ENCODE measurements at places on chromosomes 2 and 18. TPM values are rescaled to one million over a fixed set of nuclear protein-coding genes. Genes with fewer than 3 reads are reported as not detected.
A peak's percentile ranks its signal among the peaks of the same experiment; 100 is the strongest.

GRCh38 chr2:148338541-148338940 is 306.0 kb upstream of the EPC2 start:
- DNase-seq, result no peak

GRCh38 chr2:158774681-158775080 is 20.4 kb upstream of the DAPL1 start:
- DNase-seq, result no peak

The FN1 gene
- 230 TPM for total RNA-seq

- no peak for DNase-seq
These were observed 157.6 kb downstream of the RDH14 start for GRCh38 chr2:18402831-18403230.

The IL36A gene
- not detected for total RNA-seq

DNA sequence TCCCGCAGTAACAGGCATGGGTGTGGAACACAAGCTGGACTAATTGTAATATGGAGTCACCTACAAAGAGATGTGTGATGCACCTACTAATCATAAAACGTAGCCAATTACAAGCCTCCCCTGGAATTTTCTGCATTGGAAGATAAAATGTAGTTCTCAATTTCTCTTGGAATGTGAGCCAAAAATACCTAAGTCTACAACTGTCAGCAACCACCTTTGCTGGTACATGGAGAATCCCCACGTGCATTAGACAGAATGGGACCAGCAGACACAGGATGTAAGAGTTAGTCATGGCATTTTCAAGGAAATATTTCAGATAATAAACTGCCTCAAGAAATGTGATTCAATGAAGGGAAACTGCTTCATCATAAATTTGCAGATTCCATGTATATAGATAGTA is 85.6 kb upstream of the DCC start:
- DNase-seq, result no peak

DNA sequence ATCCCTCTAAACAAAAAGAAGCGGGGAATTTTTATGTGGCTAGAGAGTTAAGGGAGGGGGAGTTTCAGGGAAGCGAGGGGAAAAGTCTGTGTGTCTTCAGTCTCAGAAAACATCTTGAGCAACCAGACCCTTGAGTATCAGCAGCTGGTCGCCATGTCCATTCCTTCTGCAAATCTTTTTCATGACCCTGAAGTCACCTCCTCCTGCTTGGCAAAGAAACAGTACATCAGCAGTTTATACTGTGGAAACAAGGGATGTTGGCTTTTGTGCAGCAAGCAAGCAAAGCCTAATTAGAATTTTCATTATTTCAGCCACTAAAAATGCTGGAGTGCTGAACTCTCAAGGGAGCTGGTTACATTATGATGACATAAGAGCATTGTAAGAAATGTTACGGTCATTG is 187.4 kb upstream of the SLC8A1 start:
- peak; percentile 8 for DNase-seq

DNA sequence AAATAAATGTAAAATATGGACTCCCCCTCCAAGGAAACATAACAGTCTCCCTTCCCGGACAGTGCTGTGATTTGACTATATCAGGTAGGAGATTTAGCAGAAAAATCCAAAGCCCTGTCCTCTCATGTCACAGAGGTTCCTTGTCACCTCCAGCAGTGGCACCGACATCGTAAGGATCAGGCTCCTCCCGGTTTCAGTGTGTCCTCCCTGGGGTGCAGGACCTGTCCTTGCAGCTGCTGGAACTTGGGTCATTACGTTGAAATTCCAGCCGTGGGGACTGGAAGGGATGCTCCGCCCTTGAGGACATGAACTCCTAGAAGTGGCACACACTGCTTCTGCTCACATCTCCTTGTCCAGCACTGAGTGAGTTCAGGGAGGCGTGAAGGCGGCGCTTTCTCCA is 101.1 kb upstream of the ODC1 start:
- DNase-seq, result no peak

GRCh38 chr2:127599211-127599610 is 46.7 kb upstream of the GPR17 start:
- DNase-seq, result no peak

DNA sequence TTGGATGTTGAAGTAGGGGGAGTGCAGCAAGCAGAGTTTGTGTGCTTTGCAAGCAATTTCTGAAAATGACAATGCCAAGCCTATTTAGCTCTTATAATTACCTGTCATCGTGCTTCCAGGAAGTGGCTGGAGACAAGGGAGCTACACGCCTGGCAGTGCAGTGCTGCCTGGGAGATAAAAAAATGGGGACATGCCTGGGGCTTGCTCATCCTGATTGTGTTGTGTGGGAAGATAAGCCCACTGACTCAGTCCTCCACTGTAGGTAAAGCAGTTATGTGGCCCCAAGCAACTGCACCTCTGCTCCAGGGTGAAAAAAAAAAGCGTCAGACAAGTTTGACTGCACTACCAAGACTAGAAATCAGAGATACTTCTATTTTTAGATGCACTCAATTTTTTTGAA is 396.9 kb upstream of the NXPH2 start:
- no peak for DNase-seq

DNA sequence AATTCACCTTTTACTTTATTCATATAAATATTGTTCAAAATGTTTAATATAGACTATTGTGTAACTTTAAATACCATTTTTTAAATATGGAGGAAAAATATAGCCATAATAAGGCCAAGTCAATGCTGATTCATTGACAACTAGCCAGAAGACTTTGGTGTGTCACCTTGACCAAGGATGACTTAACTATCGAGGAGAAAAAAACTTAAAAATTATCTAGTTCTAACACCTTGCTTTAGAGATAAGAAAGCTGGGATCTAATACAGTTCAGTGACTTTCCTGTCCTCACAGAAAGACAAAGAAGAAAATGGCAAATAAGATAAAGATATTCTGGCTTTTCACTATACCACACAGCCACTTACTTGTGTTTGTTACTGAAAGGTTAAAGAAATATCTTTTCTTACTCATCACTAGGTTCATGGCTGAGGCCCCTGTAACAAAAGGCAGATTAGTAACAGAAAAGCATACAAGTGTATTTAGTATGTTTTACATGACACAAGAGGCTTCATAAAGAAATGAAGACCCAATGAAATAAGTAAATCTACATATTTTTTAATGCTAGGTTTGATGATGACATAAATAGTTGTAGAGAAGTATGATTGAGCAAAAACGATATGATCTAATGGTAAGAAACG is 65.9 kb upstream of the LRRTM1 start:
- no peak for DNase-seq

- DNase-seq, result no peak
These were observed 130.7 kb downstream of the UBE2E3 start for GRCh38 chr2:181111059-181111458.

GRCh38 chr2:195390686-195391321 is 266.2 kb upstream of the SLC39A10 start:
- no peak for DNase-seq

DNA sequence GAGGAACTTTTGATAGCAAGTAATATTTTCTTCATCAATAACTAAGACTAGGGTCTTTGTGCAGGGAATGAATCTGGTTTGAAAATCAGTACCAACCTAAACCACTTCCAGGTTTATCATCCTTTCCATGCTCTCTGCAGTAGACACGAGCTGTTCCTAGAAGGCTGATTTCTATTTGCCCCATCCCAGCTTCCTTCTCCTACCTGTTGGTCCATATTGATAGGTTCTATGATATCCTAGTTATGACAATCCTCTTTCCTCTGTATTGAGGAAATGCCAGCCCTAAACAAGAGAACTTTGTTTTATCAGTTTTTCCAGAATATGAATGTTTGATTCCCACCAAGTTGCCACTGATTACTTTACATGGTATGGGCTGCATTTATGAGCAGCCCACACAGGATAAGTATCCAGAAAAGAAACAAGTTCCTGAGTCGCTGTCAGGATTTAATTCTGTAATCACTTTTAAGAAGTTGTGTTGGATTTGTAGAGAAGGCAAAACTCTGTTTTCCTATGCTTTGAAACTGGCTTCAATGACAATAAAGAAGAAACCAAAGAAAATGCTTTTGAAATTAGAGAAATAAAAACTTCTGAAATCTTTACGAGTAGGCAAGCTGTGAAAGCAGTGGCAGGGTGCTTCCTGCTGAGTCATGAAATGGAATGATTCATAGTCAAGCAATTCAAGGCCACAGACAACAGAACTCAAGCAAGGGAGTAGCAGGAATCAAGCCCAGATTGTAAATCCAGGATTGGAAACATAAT is 37.3 kb upstream of the TANK start:
- peak; percentile 49 for DNase-seq

GRCh38 chr2:77519888-77520506 is 2.2 kb downstream of the LRRTM4 start:
- DNase-seq, result no peak

The IL37 gene
- total RNA-seq, result not detected

- DNase-seq, result no peak
These were observed 47.0 kb upstream of the PPP1CB start for GRCh38 chr2:28704621-28705020.

DNA sequence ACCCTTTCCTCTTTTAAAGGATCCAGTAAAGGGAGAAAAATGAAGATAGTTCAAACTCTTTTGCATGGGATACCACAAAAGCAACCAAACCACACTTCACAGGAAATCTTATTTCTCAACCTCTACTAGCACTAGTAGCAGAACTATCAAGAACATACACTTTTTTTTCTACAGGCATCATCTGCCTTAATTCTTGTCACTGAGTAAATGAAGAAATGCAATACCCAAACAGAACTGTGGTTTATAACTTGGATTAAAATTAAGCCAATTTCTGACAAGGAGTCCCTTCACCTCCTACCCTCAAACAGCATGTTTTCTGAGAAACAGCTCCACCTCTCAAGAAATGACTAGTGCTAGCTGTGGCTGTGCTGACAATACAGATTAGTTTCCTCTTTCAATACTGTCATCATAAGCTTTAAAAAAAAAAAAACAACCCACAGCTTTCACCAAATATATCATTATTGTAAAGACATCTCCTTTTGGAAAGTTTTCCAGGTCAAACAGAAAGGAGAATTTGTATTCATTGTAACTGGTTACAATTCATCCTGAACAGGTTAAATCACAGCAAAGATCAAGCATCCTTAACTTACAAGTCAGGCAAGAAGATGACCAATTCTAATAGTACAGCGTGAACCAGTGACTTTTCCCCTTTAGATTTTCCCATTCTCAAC is 44.4 kb downstream of the PTPN2 start:
- DNase-seq, result no peak

DNA sequence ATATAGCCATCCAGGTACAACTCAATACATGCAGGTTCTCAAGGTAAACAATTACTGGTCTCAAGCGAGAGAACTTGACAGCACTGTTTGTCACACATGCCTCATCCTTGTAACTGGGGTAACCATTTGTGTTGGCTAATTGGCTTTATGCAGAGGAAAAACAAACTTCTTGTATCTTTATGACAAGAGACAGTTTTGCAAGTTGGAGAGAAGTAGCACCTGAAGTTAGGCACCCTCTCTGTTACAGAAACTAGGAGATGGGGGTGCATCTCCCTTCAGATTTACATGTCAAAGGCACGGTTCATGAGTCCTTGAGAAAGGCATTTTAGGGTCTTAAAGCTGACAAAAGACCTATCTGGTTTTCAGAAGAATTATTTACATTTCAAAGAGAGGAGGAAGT is 241.7 kb downstream of the CD226 start:
- no peak for DNase-seq

DNA sequence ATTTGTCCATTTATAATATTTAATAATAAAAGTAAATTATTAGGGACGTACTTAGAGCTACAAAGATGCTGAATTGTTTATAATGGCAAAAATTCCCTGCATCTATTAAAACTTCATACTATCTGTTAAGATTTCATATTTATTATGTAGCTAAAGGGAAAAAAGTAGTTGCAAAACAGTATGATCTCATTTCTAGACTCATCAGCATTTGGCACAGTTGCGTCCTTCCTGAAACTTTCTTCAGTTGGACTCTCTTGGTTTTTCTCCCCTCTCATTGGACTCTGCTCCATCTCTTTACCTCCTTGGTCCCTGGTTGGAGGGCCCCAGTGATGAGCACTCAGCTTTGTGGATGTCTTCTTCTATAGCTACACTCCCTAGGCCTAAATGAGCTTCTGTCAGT is 99.6 kb downstream of the TMEM247 start:
- DNase-seq, result no peak

DNA sequence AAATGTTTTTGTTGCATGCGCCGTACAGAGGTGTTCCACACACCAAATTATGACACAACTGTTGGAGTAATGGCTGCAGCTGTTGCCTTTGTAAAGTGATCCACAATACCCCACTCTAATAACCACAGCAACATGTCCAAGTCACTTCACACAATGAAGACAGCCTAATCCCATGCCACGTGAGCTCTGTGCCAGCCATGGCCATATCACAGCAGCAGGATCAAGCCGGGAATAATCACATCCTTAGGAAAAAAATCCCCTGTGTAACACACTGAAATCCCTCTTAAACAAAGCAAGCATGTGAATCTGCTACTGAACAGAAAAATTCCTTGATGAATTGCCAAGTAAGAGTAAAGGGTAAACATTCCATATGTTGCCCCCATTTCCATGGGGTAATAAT is 179.5 kb upstream of the PARD3B start:
- DNase-seq, result no peak

GRCh38 chr2:184730288-184730687 is 132.0 kb downstream of the ZNF804A start:
- DNase-seq, result no peak

GRCh38 chr2:67950919-67951318 is 111.9 kb downstream of the C1D start:
- no peak for DNase-seq

The NPPC gene
- not detected for total RNA-seq

GRCh38 chr18:9066817-9067306 is 35.6 kb upstream of the NDUFV2 start:
- peak; percentile 69 for DNase-seq

The FBXO41 gene
- total RNA-seq, result 1.4 TPM

- no peak for DNase-seq
These were observed 25.4 kb downstream of the SH3BP4 start for GRCh38 chr2:234977228-234977679.

The COL3A1 gene
- 120 TPM for total RNA-seq

GRCh38 chr2:152580714-152581113 is 136.5 kb downstream of the PRPF40A start:
- no peak for DNase-seq

DNA sequence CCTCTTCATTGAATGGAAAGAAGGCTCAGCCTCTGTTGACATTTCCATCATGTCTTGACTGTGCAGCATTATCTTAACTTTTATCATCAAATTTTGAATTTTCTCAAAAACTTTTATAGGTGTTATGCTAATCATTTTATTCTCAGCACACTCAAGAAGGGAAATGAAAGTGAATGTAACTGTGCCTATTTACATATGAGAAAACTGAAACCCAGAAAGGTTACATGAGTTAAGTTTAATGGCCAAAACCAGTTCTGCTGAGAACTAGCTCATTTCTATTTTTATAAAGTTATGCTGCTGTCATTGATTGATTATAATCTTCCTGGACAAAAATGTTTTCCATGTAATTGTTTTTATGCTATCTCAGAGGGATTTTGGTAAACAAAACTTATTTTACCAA is 618.8 kb upstream of the NRXN1 start:
- no peak for DNase-seq

The CYTIP gene
- 25.1 TPM for total RNA-seq

Measured in transverse colon (tissue), 4 donors.